ENCODE measurements at places on chromosomes 11 and 22. TPM values are rescaled to one million over a fixed set of nuclear protein-coding genes. Genes with fewer than 3 reads are reported as not detected.
A peak's percentile ranks its signal among the peaks of the same experiment; 100 is the strongest.

GRCh38 chr11:11389238-11389637 is 36.2 kb upstream of the CSNK2A3 start:
- H3K4me1 ChIP-seq: peaks cover 11% of the 10 kb centered on the region
- H3K4me3 ChIP-seq: no peak overlapping the region
- H3K27me3 ChIP-seq: no peaks in the 10 kb centered on the region
- no peaks in the 10 kb centered on the region for H3K36me3 ChIP-seq
- no peak overlapping the region for H3K27ac ChIP-seq
- DNase-seq: peak; percentile 37

The TTLL8 gene
- total RNA-seq: not detected

The DEUP1 gene
- not detected for total RNA-seq

DNA sequence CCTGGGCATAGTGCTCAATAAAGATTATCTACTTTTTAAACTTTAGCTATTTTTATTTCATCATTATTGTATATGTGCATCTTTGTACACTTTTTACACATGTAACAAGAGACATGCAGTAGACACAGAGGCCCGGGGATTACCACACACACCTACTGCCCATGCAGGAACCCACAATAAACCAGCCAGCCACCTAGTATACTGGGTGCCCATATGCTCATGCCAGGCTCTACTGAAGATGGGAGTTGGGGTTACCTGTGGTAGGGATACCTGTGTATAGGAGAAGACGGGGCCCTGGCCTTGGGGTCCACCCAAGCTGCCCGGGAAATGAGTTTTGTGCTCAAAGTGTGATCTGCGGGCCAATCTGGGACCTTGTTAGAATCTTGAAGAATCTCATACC is 31.2 kb upstream of the P2RY2 start:
- no peaks in the 10 kb centered on the region for H3K36me3 ChIP-seq
- peaks cover 34% of the 10 kb centered on the region for H3K4me1 ChIP-seq
- H3K27me3 ChIP-seq: no peaks in the 10 kb centered on the region
- no peak overlapping the region for H3K27ac ChIP-seq
- no peak overlapping the region for H3K4me3 ChIP-seq

GRCh38 chr11:75946531-75947530 is 131.8 kb downstream of the UVRAG start:
- no peak for DNase-seq
- no peak overlapping the region for H3K4me3 ChIP-seq
- H3K27ac ChIP-seq: no peak overlapping the region

The CNTF gene
- not detected for total RNA-seq

DNA sequence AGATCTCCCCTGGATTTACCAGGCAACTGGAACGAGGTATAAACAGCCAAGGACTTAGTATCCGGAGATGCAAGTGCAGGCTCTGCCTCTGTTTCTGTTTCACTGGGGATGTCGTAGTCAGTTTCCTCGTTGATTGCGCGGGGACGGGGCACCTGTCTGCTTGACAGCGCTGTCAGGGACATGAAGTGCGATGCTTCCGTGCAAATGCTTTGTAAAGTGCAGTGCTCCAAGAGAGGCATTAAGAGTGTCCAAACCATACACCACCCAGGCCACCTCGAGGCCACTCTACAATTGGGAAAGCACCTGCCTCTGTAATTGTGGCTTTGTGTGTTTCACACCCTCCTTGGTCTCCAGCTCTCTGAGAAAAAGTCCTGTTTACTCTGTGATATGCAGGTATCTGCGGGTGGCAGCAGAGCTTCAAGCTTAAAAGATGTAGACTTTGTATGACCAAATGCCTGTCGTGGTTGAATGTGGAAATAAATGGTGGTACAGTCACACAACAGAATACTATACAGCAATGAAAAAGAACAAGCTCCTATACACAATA is 18.6 kb upstream of the CD5 start:
- H3K27me3 ChIP-seq: no peaks in the 10 kb centered on the region
- no peak overlapping the region for H3K4me3 ChIP-seq
- H3K36me3 ChIP-seq: no peaks in the 10 kb centered on the region
- H3K4me1 ChIP-seq: no peaks in the 10 kb centered on the region

- H3K4me3 ChIP-seq: no peak overlapping the region
- H3K36me3 ChIP-seq: no peaks in the 10 kb centered on the region
- H3K27me3 ChIP-seq: no peaks in the 10 kb centered on the region
- no peak for DNase-seq
Observed at GRCh38 chr11:57479021-57479663, 18.8 kb downstream of the RTN4RL2 start.

The ILK gene
- 149 TPM for total RNA-seq

GRCh38 chr22:42977569-42977968 is 37.4 kb downstream of the PACSIN2 start:
- H3K36me3 ChIP-seq: no peaks in the 10 kb centered on the region
- no peak overlapping the region for H3K4me3 ChIP-seq
- no peaks in the 10 kb centered on the region for H3K27me3 ChIP-seq
- H3K27ac ChIP-seq: no peak overlapping the region
- no peak for DNase-seq

The ALDH3B1 gene
- 22.1 TPM for total RNA-seq

DNA sequence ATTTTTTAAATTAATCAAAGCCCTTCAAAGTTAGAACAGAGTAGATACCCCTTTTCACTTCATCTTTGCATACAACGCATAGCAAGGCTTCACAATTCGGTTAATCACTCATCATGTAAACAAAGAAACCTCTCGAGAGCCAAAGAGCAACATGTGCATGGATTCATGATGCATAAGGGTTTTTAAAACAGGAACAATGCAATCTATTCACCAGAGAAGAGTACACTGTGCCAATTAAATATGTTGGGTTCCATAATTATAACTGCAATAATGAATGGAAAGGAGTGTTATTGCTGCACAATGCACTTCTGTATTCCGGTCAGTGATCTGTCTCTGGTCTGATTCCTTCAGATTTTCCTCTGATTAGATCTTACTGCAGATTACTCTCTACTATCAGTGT is 45.3 kb downstream of the CADM1 start:
- no peak for DNase-seq
- H3K36me3 ChIP-seq: no peaks in the 10 kb centered on the region
- no peak overlapping the region for H3K27ac ChIP-seq
- no peak overlapping the region for H3K4me3 ChIP-seq
- H3K4me1 ChIP-seq: no peaks in the 10 kb centered on the region

The TLCD5 gene
- 3.7 TPM for total RNA-seq

GRCh38 chr22:38163844-38164550 is 17.6 kb downstream of the PLA2G6 start:
- H3K27ac ChIP-seq: no peak overlapping the region
- peaks cover 32% of the 10 kb centered on the region for H3K4me1 ChIP-seq
- H3K27me3 ChIP-seq: no peaks in the 10 kb centered on the region
- no peak overlapping the region for H3K4me3 ChIP-seq
- no peak for DNase-seq

DNA sequence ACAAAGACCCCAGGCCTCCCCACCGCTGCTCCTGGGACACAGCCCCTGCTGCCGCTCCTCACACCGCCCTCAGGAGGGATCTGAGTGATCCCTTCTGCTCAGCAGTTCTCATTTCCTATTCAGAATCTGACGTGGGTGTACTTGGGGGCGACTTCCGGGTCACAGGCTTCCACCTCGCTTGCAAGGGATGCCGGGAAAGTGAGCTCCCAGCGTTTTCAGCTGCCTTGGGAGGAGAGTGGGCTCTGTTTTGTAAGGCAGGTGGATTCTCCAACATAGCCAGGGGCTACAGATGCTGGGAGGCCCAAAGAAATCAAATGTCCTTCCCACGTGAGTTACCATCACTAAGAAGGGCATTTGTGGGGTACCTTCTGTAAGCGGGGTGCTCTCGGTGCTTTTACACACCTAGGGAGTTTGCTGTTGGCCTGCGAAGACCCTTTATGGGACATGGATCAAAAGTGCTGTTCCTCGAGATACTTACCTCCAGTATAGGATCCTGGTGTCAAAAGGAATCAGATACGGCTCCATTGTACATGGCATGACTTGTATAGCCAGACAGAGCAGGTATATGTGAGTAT is 9.7 kb upstream of the LRRC10B start:
- H3K36me3 ChIP-seq: no peaks in the 10 kb centered on the region
- no peak for DNase-seq

GRCh38 chr11:126257764-126258163 is 10.9 kb downstream of the SRPRA start:
- no peak overlapping the region for H3K4me3 ChIP-seq
- no peak overlapping the region for H3K27ac ChIP-seq
- H3K27me3 ChIP-seq: no peaks in the 10 kb centered on the region
- peaks cover 9% of the 10 kb centered on the region for H3K36me3 ChIP-seq
- no peak for DNase-seq
- no peaks in the 10 kb centered on the region for H3K4me1 ChIP-seq

DNA sequence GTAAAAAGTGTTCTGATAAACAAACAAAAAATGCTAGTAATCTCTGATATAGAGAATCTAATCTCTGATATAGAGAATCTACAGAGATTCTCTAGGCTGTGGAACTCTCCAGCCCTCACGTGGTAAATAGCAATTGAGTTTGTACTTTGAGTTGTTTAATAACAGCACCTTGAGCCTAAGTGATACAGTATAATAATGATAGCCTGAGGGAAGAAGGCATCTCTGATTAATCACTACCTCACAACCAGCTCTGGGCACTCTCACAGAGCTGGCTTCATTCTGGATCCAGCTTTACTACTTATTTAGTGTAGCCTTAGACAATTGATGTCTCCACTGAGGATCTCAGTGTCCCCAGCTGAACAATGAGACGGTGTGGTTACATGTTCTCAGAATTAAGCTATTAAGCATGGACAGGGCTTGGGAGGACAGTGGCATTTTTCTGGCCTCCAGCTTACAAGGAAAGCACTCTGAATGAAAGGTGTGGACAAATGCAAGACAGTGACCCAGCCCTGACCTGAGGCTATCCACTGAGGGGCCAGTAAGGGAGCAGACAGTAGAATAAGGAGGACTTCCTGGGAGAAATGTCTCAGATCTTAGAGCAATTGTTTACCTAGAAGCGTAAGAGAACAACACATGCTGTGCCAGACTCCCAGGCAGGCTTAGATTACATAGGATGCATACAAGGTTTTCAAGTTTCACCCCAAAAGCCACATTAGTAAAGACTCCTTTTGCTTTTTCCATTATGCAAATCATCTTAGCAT is 88.7 kb upstream of the DRD2 start:
- no peak overlapping the region for H3K4me3 ChIP-seq
- no peaks in the 10 kb centered on the region for H3K4me1 ChIP-seq
- no peaks in the 10 kb centered on the region for H3K36me3 ChIP-seq
- no peaks in the 10 kb centered on the region for H3K27me3 ChIP-seq

- H3K4me3 ChIP-seq: no peak overlapping the region
- H3K27ac ChIP-seq: no peak overlapping the region
- H3K27me3 ChIP-seq: no peaks in the 10 kb centered on the region
- H3K36me3 ChIP-seq: no peaks in the 10 kb centered on the region
- peaks cover 21% of the 10 kb centered on the region for H3K4me1 ChIP-seq
Observed at GRCh38 chr11:64337538-64338249, 2.3 kb upstream of the CCDC88B start.

DNA sequence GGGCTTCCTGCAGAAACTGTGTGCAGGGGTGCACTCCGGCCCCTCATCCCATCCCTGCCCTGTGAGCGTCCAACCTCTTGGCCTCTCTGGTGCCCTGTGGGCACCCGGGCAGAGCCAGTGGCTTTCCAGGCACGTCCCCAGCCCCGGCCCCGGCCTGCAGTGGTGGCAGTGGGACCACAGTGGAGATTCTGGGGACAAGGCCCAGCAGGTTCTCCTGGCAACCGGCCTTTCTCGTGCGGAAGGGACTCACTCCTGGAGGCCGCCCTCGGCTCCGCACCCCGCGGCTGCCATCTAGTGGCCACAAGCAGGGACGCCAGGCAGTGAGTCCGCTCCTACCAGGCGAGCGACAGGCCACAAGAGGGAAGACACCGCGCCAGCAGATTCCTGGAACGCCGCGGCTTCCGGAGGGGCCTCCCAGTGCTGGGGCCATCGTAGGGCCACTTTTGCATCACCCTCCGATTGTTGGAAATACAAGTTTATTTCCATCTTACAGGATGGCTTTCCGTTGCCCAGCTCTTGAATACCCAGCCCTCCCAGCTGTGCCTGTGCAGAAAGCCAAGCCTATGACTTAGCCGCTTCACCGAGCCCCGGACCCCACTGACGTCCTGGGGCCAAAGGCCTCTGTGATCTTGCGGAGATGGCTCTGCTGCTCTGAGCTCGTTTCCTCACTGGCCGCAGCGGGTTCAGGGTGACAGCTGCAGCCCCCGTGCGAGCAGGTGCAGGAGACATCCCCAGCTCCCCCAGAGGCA is 357.3 kb downstream of the CTTN start:
- no peak overlapping the region for H3K27ac ChIP-seq
- H3K27me3 ChIP-seq: no peaks in the 10 kb centered on the region
- H3K36me3 ChIP-seq: no peaks in the 10 kb centered on the region
- H3K4me3 ChIP-seq: no peak overlapping the region
- DNase-seq: no peak

- H3K4me1 ChIP-seq: no peaks in the 10 kb centered on the region
- no peaks in the 10 kb centered on the region for H3K27me3 ChIP-seq
- no peak for DNase-seq
- no peak overlapping the region for H3K4me3 ChIP-seq
- no peaks in the 10 kb centered on the region for H3K36me3 ChIP-seq
- H3K27ac ChIP-seq: no peak overlapping the region
Observed at GRCh38 chr11:4699697-4700435, 2.2 kb upstream of the OR51E2 start.

DNA sequence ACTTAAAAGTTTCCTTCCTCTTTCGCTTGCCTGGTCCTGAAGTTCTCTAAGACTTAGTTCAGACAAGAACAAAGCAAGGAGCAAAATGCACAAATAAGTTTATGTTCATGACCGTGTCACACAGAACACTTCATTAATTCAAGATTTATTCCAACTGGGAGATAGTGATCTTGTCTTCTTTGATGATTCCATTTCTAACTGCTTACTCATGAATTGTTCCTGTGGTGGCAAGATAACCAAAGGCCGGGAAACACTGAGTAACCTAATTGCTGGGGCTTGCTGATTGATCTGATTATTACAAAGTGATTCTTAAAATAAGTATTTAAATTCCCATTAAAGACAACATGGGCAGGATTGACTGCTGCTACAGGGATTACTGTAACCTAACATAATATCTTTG is 1462.9 kb upstream of the RAG2 start:
- H3K36me3 ChIP-seq: no peaks in the 10 kb centered on the region
- no peak overlapping the region for H3K27ac ChIP-seq
- DNase-seq: no peak

The RFPL2 gene
- total RNA-seq: not detected

- no peaks in the 10 kb centered on the region for H3K27me3 ChIP-seq
- H3K27ac ChIP-seq: peak overlapping the region; percentile 44
- no peak for DNase-seq
- H3K4me3 ChIP-seq: no peak overlapping the region
- H3K36me3 ChIP-seq: no peaks in the 10 kb centered on the region
Observed at GRCh38 chr11:104106136-104106754, 57.7 kb downstream of the PDGFD start.

The APOL1 gene
- total RNA-seq: 28.5 TPM

- H3K4me3 ChIP-seq: no peak overlapping the region
- no peaks in the 10 kb centered on the region for H3K27me3 ChIP-seq
- H3K27ac ChIP-seq: no peak overlapping the region
- H3K4me1 ChIP-seq: peaks cover 32% of the 10 kb centered on the region
Observed at GRCh38 chr11:86591631-86592030, 80.8 kb downstream of the ME3 start.

The TIGD3 gene
- total RNA-seq: not detected

The XKR3 gene
- total RNA-seq: not detected

- H3K27ac ChIP-seq: peak overlapping the region; percentile 99
- DNase-seq: no peak
- H3K4me1 ChIP-seq: peaks cover 42% of the 10 kb centered on the region
- peak overlapping the region; percentile 98 for H3K4me3 ChIP-seq
Observed at GRCh38 chr22:36387709-36387958, 133 bp downstream of the MYH9 start.

The THY1 gene
- 48.9 TPM for total RNA-seq
